ENCODE measurements at places on chromosomes 11 and 22.

DNA sequence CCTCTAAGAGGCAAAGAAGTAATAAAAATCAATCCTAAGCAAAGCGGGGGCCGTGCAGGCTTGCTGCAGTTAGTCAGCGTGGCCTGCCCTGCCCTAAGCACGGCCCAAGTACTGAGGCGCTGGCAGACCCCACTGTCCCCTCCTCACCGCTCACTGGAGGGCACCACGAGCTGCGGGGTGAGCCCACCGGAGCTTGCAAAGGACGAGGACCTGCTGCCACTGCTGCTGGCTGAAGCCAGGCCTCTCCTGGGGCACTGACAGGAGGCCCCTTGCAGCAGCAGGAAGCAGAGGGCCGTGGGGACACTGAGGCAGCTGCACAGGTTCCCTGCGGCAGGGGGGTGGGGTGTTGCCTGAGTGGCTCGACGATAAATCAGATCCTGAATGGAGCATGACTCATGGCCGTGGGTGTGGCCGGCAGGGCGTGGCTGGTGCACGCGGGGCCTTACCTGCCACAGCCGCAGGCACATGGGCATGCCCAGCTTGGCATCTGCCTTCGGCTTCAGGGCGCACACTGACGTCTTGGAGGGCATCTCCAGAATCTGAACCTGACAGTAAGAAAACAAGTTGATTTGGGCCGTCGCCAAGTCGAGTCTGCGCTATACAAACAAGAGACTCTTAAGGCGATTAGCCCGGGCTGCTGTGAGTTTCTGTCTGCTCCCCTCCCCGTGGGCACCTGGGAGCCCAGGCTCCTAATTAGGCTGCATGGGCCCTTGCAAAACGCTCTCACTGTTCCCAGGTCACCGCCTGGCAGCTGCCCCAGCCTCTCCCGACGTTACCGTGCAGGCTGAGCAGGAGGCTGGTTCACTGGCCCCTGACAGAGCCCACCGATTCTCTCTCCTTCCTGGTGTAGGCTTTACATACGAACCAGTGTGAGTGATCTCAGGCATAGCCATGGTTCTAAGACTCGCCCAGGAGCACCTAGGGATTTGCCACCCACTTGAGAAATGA, 45.9 kb downstream of the TBX1 start:
- no peak for DNase-seq

DNA sequence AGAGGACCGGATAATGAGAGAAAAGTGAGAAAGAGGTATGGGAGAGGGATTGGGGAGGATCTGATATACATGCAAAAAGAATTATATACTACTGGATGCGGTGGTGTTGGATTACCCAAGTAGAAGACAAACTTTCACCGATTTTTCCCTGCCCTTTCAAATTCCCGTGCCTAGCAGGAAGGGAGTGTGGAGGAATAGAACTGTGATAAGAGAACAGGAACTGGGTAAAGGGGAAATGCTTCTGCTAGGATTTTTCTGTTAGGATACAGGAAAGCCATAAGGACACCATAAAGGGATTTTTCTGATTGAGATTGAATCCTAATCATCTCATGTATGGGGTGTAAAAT, 480 bp upstream of the MTMR2 start:
- peak; percentile 48 for DNase-seq

DNA sequence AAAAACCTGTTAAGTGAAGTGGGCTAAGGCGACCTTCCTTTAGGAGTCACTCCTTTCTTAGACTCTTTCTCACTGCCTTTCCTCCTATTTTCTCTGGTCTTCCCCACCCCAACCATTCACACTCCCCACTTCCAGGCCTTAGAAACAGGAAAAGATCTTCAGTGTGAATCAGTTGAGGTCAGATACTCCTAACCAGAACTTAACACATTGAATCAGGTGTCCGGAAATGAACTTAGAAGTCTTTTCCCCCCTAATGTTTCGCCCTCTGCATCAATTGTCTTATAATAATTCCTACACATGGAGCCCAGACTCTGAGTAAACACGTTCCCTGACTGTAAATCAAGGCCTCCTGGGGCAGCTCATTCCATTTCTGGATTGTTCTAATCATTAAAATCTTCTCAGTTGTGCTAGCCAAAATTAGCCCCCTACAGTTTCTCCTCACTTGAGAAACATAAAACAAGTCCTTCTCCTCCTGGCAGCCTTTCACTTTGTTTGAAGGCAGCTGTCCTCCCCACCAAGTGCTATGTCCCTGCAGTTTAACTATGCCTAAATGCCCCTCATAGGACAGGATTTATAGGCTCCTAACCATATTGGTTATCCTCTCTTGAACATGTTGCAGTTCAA, 32.7 kb upstream of the USP47 start:
- no peak for DNase-seq

GRCh38 chr22:43014316-43014868, 557 bp downstream of the PACSIN2 start:
- DNase-seq: no peak

DNA sequence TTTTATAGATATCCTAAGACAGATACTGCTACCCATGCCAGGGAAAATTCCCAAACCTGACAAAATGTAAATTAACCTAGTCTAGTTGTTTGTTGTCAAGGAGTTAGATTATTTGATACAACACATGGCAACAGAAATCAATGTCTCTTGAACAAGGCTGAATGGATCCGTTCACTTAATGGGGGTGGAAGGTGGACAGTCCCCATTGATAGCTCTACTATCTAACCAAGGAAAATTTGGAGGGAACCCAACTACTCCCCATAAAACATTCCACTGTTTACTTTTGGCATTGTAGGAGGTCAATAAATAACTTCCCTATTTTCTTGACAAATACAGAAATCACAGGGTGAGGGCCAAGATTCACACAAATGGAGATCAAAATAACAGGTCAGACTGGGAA, 117.9 kb upstream of the GRIA4 start:
- no peak for DNase-seq

DNA sequence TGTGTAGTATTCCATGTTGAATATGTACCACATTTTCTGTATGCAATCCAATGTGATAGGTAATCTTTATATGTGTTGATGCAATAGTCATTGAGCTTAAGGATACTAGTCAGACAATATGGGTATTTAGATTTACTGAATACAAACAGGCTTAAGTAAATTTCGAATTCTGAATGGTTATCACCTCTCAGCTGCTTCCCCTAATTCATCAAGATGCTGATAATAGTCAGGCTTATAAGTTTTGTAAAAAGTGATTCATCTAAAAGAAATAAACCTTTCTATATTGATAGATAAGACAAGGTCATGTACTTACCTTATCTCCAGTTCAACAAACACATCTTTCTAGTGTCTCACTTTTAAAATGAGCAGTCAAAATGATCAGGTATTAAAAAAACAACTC, 205.5 kb downstream of the CASP12 start:
- no peak for DNase-seq

GRCh38 chr11:37623778-37624177, 1025.7 kb upstream of the RAG2 start:
- DNase-seq: no peak

DNA sequence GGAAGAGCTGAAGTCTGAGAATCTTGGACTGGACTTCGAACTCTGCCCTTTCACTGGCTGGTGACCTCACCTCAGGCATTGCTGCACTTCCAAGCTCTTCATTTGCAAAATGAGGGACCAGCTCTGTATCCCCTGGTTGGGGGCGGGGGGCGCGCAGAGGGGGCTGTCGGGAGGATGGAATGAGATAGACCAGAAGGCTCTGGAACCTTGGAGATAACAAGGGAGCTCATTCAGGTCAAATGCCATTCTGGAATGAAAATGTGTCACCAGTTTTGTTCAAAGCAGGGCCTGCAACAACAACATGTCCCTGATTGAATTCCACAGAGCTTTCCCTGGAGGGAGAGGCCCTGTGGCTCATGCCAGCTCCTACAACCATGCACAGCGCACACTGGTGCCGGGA, 370.5 kb downstream of the MN1 start:
- no peak for DNase-seq
